ENCODE measurements at places on chromosomes 6 and 20.

GRCh38 chr20:22217712-22218352 is 366.5 kb downstream of the FOXA2 start:
- DNase-seq = no peak

DNA sequence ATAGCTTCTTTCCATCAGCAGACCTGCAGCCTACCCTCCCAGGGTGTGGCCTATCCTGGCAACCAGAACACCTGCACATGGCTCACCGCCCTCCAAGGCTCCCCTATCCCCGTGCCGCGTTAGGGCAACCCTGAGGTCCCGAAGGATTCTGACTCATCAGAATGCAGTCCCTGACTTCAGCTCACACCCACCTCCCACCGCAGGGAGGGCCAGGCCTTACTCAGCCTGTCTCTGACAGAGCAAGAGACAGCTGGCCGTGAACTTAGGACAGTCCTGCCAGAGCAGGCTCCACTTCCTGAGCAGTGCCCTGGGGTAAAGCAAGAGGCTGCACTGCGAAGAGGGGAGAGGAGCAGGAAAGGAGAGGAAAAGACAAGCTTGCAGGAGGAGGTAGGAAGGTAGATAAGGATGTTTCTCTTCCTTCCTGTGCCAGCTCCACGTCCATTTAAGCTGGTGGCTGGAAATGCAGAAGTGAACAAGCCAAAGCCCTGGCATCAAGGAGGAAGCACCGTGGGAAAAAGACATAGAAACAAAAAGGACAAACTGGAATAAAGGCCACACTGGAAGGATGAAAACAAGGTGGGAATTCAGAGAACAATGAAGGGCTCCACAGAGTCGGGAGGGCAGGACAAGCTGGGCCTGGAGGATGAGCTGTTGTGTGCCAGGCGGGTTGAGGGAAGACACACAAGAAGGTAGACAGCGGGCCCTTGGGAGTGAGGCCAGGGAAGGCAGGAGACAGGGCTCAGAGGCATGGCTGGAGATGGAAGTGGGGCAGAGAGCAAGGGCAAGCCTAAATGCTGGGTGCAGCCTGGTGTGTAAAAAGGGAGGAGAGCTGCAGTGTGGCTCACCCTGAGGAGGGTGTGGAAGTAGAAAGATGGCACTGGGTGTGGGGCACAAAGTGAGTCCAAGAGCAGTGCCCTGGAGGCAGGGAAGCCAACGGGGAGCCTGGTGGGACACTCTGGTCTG is 102.7 kb downstream of the SLC23A2 start:
- DNase-seq = no peak

DNA sequence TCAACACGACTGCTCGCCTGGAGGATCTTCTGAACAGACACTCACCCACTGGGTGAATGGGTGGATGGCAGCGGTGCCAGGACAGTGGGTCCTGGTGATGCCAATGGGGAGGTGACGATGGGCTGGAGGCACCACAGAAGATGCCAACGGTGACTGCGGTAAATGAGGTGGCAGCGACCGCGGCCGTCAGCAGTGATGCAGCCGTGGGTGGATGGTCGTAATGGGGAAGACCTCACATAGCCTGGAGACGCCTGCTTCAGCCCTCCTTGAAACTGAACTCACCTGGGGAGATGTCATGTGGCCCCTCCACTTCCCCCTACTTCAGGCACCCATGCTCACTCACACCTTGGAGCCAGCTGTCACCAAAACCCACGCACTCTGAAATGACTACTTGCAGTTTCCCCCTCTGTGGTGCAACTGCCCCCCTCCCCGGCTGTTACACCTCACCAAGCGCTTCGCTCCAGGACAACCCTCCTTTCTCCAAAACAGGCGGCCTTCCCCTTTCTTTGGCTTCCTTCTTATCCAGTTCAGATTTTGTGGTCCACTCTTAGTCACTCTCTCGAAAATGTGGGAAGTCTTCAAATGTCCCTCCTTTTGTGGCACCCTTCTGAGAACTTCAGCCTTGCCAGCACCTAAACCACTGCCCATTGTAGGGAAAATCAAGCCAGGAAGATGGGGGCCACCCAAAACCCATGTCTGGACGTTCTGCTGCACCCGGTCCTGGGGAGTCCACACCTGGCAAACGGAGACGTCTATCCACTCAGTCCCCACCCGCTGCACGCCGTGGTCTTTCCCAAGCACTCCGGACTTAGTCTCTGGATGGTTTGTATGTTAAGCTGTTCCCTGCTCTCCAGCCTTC is 10.4 kb upstream of the ABHD16B start:
- DNase-seq = peak; percentile 96

GRCh38 chr20:8903655-8904605 is 165.0 kb upstream of the PLCB4 start:
- DNase-seq = no peak

GRCh38 chr6:24755279-24755678 is 19.5 kb upstream of the GMNN start:
- no peak for DNase-seq

- no peak for DNase-seq
These were observed 215.6 kb upstream of the HEY2 start for GRCh38 chr6:125533710-125534397.

DNA sequence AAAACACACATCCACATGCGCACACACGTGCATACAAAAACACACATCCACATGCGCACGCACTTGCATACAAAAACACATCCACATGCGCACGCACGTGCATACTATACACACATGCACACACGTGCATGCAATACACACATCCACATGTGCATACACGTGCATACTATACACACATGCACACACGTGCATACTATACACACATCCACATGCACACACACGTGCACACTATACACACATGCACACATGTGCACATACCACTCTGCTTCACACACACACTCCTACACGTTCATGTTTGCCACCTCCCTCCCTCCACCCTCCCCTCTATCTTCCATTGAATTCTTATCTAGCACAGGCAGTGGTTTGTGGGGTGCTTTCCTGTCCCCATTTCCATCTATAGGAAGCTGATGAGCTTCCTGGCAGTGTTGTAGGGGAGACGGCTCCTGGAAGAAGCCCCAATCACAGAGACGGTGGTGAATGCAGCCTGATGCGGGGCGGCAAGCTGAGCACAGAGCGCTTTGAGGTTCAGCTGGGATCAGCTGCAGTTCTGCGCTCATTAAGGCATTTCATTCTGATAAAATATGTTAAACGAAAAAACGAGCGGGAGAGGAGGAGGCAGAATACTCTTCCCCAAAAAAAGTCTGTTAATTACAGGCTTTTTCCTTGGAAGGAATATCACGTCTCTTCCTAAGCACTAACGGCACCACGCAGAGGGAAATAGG is 287.7 kb downstream of the TAF4 start:
- DNase-seq = no peak

DNA sequence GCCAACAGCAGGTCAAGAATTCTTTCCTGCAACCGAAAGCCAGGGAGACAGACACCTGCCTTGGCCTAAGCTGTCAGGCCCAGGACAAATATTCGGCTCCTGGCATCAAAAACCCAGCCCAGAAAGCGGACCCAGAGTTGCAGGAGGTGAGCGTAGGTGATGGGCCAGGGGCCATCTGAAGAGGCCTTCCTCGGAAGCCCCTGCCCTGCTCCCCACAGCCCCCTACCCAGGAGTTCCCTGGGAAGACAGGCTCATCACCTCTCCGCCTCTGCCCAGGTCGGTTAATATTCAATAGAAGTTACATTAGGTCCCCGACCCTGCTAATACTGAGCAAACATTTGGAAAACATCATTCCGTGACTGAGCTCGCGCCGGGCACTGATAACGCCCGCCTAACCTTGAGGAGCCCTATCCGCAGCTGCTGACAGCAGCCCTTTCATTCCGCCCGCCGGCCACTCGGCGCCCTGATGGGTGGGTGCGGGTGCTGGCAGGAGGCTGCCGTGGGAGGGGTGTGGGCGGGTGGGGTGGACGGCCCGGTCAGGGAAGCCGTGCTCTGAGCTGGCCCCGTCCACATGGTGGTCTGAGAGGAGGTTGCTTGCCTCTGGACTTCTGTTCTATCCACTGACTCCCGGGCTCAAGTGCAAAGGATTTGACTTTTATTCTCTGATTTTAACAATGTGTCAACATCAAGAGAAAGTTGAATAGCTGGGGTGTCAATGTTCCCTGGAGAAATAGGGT is 55.7 kb downstream of the HNF4A start:
- DNase-seq = no peak

- no peak for DNase-seq
These were observed 38.1 kb upstream of the CD83 start for GRCh38 chr6:14079433-14079832.

- no peak for DNase-seq
These were observed 84.3 kb downstream of the CTNNBL1 start for GRCh38 chr20:37777988-37778659.

Measured in GM12892 (cell line).